ENCODE measurements at places on chromosomes 12 and 14. TPM values are rescaled to one million over a fixed set of nuclear protein-coding genes. Genes with fewer than 3 reads are reported as not detected.

The ACVRL1 gene
- 20.2 TPM for total RNA-seq

The CRIP1 gene
- total RNA-seq, result 0.53 TPM

The PHLDA1 gene
- total RNA-seq, result 41.8 TPM

The DLGAP5 gene
- 51.6 TPM for total RNA-seq

The AMHR2 gene
- not detected for total RNA-seq

The HNRNPC gene
- 976 TPM for total RNA-seq
